8988T (cell line): ENCODE measurements at places on chromosomes 16 and 17.

DNA sequence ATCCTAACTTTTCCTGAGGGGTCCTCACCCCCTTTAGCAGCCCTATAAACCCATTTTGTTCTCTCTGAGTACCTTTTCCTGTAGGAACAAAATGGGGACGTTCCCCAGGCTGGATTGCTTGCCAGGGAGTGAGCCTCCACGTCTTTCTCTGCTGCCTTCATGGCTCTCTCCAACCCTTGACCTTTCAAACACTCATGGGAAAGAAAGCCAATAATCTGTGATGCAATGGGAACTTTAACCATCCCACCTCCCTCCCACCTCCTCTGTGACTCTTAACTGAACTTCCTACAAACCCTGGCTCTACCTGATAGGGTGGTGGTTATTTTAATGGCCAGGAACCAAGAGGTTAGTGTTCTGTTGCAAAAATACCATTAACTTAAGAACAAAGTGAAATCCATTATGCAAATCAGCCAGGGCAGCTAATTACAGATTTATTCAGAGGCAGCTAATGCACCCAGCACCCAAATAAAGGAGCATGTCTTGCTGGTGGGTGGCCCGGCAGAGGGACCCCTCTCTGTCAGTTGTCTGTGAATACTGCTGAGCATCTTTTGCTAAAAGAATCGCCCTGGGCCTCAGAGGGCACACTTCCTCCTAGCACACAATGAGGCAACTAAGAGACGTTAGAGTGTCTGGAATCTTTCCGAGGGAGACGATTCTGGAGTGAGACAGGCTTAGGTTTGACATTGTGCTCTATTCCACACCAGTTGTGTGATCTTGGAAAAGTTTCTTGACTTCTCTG lies 3.0 kb downstream of the PIPOX start:
- DNase-seq, result no peak

DNA sequence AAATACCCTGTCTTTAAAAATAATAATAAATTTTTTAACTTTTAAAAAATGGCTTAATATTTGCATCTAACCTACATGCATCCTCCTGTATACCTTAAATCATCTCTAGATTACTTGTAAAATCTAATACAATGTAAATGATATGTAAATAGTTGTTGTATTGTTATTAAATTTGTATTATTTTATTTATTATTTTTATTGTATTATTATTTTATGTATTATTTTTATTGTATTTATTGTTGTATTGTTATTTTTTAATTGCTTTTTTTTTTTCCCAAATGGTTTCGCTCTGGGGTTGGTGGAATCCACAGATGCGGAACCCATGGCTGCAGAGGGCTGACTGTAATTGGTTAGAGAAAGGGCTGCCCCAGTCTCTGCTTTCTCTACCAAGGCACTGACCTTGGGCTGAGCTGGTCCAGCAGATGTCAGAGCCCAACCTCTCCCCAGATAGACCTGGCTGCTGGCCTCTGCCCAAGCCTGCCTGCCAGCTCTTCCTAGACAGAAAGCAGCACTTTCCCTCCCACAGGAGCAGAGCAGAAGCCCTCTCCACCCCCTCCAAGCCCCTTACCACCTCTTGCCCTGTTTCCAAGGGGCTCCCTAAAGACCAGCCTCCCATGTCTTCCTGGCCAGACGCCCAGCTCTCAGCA lies 183.8 kb downstream of the GSG1L start:
- DNase-seq, result no peak

- no peak for DNase-seq
Observed at GRCh38 chr17:34252444-34253138, 2.5 kb upstream of the CCL2 start.

DNA sequence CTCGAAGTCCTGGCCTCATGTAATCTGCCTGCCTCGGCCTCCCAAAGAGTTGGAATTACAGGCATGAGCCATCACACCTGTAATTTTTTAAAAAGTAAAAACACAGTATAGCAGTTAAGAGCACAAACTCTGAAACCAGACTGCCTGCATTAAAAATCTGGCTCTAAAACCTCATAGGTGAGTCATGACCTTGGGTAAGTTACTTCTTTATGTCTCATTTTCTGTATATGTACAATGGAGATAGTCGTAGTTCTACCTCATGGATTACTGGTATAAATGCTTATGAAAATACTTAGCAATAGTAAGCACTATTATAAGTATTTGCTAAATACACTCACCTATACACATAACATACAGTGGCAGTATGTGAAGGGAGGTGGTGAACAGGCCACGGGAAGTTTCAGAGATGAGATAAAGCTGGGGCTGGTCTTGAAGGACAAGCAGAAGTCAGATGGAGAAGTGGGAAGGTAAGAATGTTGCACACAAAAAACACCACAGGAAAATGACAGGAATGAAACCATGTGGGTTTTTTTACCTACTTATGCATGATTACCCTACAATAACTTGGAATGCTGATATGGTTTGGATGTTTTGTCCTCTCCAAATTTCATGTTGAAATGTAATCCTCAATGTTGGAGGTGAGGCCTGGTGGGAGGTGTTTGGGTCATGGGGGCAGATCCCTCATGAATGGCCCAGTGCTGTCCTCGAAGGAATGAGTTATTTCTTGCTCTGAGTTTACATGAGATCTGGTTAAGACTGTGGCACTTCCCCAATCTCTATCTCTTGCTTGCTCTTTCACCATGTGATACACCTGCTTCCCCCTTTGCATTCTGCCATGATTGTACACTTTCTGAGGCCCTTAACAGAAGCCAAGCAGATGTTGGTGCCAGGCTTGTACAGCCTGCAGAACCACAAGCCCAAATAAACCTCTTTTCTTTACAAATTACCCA lies 33.9 kb downstream of the ZNF652 start:
- DNase-seq, result no peak

DNA sequence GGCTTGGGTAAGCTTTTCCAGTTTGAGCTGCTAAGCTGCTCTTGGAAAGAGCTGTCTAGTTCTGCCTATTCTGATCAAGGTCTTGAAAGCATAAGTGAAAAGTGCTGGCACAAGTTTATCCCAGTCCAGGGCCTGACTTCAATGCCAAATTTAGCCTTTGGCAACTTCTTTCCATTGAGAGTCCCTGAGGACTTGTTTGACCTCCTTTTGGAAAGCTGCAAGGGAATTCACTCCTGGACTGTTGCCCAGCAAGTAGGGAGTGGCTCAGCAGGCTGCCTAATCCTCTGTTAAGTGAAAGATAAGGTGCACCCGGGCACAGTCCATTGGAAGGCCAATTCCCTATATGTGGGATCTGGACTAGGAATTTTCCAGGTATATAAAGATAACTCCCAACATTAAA lies 16.0 kb upstream of the TANC2 start:
- DNase-seq, result no peak

- no peak for DNase-seq
Observed at GRCh38 chr17:17043461-17044271, 1.4 kb downstream of the MPRIP start.

GRCh38 chr17:29562615-29563014 lies 4.2 kb downstream of the ABHD15 start:
- no peak for DNase-seq

- DNase-seq, result no peak
Observed at GRCh38 chr16:67163999-67164558, 466 bp upstream of the HSF4 start.
